Stimulated activated CD4-positive, alpha-beta T cell treated with anti-CD3 and anti-CD28 coated beads, Interleukin-2, amount 100 ng/mL, for 48 hours (primary cell): ENCODE measurements at places on chromosomes 12 and 14.

- no peak for DNase-seq
These were observed 109.2 kb downstream of the IGF1 start for GRCh38 chr12:102371165-102371564.

DNA sequence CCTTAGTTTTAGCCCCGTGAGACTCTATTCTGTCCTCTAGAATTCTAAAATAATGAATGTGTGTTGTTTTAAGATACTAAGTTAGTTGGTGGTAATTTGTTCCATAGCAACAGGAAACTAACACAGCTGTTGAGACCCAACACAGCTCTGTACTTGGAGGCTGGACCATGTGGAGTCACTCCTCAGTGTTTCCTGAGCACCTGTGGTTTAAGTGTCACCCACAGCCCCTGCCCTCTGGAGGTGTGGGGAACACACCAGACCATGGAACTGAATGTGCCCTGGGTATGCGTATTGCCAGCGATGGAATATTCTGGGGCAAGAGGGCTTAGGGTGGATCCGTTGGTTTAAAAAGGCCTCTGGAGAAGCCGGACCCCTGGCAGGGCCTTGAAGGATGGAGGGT, 16.6 kb upstream of the GPR68 start:
- no peak for DNase-seq

DNA sequence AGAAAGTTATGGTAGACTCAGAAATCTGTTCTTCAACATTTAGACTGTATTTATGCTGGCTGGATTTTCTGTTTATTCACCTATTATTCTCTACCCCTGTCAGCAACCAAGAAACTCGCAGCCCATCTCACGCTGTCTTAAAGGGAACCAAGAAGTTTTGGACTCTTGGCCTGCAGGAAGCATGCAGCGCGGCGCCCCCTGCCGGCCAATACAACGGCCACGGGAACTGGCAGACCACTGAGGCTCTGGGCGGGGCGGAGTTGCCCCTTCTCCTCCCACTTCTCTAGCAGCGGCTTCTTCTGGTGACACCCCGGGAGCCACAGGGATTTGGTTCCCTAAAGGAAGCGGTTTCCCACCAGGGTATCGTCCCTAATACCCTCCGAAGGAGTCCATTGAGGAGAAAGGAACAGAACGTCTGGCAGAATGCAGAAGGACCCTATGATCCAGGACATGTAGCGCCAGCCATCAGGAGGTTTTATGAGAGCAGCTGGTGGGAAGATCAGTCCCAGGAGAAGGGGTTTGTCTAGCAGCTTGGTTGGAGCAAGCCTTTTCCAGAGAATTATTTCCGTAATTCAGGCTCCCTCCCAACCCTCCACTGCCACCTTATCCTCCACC, 21.0 kb upstream of the RNASE2 start:
- DNase-seq, result peak; percentile 47

GRCh38 chr14:102616799-102617198, 24.4 kb downstream of the RCOR1 start:
- no peak for DNase-seq

GRCh38 chr12:123889848-123890535, 82.6 kb downstream of the CCDC92 start:
- DNase-seq, result no peak

- no peak for DNase-seq
These were observed 72.2 kb downstream of the TSPAN8 start for GRCh38 chr12:71085575-71085974.

DNA sequence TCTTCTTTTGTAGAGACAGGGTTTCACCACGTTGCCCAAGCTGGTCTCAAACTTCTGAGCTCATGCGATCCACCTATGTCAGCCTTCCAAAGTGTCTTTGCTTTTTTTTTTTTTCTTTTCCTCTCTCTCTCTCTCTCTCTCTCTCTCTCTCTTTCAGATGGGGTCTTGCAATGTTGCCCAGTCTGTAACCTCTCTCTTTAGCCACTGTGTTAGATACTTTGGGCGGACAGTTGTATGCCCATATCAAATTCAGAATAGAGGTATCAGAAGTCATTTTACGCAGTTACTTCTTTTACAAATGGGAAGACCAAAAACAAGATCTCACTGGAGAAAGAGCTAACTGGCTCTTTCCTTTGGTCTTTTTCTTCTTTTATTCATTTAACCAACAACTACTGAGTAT, 6.7 kb downstream of the HEBP1 start:
- no peak for DNase-seq
